NCI-H1417 (cell line): ENCODE measurements at places on chromosomes 12 and 14.
A peak's percentile ranks its signal among the peaks of the same experiment; 100 is the strongest.

GRCh38 chr14:102498678-102499265 lies 10.8 kb downstream of the ANKRD9 start:
- DNase-seq = no peak

- DNase-seq = no peak
Observed at GRCh38 chr14:22997676-22998323, 12.1 kb downstream of the C14orf93 start.

DNA sequence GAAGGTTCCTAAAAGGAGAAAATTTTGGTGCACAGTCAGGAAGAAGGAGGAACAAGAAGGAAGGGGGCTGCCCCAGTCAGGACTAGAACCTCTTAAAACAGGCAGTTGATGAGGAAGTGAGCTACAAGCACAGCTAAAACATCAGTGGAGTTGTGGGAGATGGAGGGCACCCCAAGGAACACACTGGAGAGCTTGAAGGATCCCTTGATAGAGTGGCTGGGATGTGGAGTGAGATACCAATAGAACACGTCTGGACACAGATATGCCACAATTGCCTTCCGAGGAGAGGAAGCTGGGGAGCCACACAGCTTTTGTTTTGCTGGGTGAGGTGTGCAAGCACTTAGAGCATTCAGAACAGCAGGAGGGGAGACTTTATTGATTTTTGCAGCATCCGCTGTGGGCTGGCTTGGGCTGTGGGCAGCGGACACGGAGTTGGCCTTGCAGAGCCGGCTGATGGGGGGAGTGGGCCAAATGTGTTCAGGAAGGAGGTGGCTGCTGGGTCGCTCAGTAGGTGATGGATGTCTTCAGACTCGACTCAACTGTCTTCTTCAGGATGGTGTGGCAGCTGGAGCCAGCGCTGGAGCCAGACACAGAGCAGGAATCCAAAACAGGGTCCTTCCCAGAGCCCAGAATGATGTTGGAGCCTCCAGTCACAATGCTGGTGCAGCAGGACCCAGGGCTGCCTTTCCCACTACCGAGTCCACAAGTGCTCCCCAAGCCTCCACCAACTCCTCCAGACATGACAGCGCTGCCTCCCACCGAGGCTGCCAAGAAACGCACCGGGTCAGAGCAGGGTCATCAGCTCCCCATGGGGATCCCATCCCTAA lies 4.7 kb upstream of the KRT79 start:
- peak; percentile 83 for DNase-seq

DNA sequence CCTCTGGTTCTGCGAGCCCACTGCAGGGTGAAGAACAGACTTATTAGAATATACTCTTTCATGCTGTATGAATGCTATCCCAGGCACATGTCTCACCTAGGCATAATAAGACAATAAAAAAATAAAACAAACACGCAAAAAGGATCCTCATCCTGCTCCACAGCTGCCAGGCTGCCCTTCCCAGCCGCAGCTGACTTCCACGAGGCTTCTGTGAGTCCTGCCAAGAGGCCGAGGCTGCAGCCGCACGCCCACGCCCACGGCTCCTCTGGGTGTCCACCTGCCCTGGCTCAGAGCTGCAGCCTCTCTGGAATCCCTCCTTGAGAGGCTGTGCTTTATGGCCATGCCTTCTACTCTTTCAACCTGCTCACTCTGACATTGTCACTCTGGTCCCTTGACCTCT lies 6.9 kb downstream of the SMIM41 start:
- DNase-seq = no peak

- no peak for DNase-seq
Observed at GRCh38 chr12:55718624-55719275, 1.4 kb upstream of the RDH5 start.

- DNase-seq = peak; percentile 80
Observed at GRCh38 chr12:42482748-42483520, 106.6 kb downstream of the PRICKLE1 start.

DNA sequence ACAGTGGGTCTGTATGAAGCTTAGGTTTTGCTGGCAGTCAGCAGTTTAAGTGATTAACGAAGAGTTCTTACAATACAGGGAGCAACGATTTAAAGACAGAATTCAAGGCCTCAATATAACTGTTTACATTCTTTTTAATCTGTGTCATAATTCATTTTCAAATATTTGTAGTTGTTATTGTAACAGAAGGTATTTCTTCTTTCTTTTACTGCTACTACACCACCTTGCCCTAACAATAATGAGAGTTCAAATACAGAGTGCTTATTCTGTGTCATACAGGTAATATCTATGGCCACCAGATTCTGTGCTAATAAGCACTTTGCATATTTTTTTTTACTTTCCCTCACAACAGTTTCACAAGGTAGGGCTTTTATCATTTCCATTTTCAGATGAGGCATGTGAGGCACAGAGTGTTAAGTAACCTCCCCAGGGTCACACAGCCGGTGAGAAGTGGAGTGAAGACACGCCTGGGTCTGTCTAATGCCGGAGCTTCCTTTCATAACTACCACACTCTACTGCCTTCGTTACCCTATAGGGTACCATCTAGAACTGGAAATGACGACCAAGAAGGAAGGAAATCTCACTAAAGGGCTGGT lies 81.9 kb downstream of the PELI2 start:
- DNase-seq = peak; percentile 52

DNA sequence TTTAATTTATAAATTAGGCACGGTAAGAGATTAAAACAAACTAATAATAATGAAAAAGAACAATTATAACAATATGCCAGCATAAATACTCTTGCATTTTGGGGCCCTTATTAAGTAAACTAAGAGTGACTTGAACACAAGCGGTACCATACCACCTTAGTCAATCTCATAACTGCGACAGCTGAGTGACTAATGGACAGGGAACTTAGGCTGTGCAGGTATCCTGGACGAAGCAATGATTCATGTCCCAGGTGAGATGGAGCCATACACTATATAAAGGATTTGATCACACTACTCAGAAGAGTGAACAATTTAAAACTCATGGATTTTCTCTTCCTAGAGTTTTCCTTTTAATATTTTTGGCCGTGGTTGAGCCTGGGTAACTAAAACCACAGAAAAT lies 4.3 kb downstream of the KLRC4 start:
- no peak for DNase-seq

- no peak for DNase-seq
Observed at GRCh38 chr14:81005540-81006228, 50.3 kb downstream of the TSHR start.

- DNase-seq = no peak
Observed at GRCh38 chr12:104339663-104340062, 36.1 kb downstream of the EID3 start.

- peak; percentile 67 for DNase-seq
Observed at GRCh38 chr12:120583478-120584030, 2.4 kb upstream of the POP5 start.

GRCh38 chr14:56094076-56094475 lies 24.1 kb upstream of the PELI2 start:
- no peak for DNase-seq

DNA sequence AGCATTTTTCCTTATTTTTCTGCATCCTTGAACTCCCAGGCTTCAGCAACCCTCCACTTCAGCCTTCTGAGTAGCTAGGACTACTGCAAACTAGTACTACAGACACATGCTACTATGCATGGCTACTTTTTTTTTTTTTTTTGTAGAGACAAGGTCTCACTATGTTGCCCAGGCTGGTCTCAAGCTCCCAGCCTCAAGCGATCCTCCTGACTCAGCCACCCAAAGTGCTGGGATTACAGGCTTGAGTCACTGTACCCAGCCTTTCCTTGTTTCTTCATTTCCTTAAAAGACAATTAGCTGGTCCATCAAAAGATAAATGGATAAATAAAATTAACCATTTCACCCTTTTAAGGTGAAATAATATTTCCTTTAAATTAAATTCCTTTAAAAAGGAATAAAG lies 205.8 kb downstream of the SPTSSA start:
- no peak for DNase-seq

GRCh38 chr12:104480826-104481440 lies 24.2 kb downstream of the CHST11 start:
- DNase-seq = no peak

GRCh38 chr12:42076976-42077375 lies 67.7 kb downstream of the GXYLT1 start:
- no peak for DNase-seq

GRCh38 chr14:54451961-54452360 lies 10.8 kb upstream of the CNIH1 start:
- DNase-seq = no peak

DNA sequence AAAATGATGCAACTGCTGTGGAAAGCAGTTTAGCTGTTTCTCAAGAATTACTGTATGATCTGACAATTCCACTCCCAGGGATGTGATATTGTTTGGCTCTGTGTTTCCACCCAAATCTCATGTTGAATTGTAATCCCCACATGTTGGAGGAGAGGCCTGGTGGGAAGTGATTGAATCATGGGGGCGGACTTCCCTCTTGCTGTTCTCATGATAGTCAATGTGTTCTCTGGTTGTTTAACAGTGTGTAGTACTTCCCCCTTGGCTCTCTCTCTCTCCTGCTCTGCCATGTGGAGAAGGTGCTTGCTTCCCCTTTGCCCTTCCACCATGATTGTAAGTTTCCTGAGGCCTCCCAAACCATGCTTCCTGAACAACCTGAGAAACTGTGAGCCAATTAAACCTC lies 93.4 kb upstream of the CPM start:
- DNase-seq = no peak

DNA sequence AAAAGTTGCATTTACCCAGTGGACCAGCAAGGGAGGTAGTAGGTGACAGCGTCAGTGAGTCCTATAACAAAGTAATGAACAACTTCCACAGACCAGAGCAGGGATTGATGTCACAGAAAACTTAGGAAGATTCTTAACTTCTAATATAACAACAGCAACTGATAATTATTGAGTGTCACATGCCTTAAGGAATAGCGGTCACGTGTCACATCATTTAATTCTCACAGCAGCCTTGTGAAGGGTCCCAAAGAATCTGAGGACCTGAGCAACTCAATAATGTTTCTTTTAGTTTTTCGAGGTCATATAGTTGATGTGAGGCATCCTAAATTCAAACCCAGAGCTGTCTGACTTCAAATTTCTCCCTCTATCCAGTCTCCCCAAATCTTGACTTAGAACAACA lies 422.2 kb downstream of the EGLN3 start:
- DNase-seq = no peak

GRCh38 chr12:30908722-30909348 lies 17.7 kb upstream of the TSPAN11 start:
- no peak for DNase-seq

DNA sequence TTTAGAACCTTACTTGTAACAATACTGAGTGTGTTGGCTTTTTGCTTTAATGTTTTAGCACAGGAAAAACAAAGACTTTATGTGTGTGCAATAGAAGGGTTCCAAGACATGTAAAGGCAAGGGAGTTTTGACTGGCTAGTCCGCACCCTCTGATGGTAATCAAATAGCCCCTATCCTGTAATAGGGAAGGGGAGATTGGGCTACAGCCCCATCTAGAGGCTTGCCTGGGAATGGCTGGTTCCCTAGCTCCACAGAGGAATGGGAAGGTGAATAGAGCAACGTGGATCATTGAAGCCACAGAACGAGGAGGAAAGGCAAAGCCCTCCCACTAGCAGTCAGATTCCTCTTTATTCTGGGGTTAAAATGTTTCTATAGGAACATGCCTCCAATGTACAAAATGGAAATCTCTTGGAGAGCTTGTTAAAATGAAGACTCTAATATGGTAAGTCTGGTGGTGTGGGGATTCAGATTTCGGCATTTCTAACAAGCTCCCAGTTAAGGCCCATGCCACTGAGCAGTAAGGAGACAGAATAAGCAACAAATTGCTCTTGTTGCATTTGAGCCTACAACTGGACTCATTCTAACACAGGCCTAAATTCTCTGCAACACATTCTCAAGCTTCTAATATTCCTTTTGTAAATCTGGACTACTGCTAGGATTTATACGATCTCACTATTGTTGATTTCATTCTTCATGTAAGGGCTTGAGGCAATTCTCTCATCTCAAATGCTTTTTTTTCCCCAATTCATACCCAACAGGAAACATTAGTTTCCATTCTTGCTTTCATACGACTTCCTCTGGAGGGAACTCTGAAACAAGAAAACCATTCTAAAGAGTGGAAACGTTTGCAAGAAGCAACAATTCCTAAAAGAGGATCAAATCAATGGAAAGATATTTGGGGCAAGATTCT lies 57.1 kb downstream of the NIN start:
- peak; percentile 79 for DNase-seq

DNA sequence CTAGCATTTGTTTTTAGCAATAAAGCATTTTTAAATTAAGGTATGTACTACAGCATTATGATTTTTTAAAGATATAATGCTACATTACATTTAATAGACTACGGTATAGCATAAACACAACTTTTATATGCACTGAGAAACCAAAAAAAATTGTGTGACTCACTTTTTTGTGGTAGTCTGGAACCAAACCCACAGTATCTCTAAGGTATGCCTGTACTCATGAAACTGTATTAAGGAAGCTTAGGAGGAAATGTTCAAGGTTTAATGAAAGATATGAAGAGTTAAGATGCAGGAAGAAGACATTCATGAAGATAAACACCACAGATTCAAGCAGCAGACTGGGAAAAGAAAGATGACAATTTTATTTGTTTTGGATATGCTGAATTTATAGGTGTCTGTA lies 51.7 kb downstream of the PPP1R12A start:
- DNase-seq = no peak

GRCh38 chr12:112321245-112321644 lies 61.0 kb downstream of the HECTD4 start:
- no peak for DNase-seq

- DNase-seq = peak; percentile 39
Observed at GRCh38 chr12:113161415-113162016, 12.0 kb downstream of the CFAP73 start.
